AG08396 (cell line): ENCODE measurements at places on chromosomes 2 and 18.

GRCh38 chr18:76406791-76407190 is 88.3 kb downstream of the ZNF516 start:
- DNase-seq = no peak

- no peak for DNase-seq
These were observed 5.3 kb downstream of the FHL2 start for GRCh38 chr2:105393373-105394055.

DNA sequence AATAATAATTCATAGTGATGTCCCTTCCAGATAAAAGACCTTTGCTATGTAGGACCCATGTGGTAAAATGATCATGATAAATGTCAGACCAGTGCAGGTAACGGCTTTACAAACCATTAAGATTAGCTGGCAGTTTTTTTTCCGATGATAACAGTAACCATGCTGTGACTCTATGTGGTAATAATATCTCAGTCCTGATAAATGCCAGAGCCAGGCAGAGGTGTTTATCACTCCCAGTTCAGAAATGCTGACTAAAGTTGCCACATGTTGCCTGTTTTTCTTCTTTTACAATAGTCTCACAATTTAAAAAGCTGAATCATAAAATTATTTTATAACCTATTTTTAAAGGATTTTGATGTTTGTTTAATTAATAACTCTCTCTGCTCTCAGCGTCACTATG is 565.1 kb downstream of the ARHGAP15 start:
- DNase-seq = no peak

DNA sequence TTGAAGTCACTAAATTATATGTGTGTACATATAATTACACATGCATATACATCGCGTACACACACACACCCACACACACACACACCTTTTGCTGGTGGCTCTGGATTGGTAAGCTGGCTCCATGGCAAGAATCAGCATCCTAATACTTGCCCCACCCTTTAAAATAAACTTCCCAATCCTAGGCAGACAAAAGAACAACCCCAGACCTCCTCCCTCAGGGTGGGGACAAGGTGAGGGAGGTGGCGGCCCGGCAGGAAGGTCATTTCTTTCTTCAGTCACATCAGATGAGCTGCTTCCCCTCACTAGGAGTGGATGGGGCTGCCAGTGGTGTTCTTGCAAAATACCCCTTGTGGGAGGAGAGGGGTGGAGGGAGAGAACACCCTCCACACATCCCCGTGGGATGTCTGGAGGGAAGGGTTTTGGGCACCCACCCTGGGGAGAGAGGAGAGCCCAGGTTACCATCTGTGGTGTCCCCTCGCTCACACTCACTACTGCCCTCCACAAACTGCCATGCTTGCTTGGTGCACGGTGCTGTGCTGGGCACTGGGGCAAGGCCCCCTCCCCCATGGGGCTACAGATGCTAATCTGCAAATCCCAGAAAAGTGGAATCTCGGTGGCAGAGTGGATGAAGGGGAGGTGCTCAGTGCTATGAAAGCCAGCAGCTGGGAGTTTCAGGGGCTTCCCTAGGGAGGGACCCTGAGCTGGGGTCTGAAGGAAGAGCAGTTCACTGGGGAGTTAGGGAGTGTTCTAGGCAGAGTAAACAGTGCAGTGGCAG is 64.0 kb downstream of the ODC1 start:
- DNase-seq = no peak
